GM04504 (cell line): ENCODE measurements at places on chromosomes 5 and 9.
A peak's percentile ranks its signal among the peaks of the same experiment; 100 is the strongest.

DNA sequence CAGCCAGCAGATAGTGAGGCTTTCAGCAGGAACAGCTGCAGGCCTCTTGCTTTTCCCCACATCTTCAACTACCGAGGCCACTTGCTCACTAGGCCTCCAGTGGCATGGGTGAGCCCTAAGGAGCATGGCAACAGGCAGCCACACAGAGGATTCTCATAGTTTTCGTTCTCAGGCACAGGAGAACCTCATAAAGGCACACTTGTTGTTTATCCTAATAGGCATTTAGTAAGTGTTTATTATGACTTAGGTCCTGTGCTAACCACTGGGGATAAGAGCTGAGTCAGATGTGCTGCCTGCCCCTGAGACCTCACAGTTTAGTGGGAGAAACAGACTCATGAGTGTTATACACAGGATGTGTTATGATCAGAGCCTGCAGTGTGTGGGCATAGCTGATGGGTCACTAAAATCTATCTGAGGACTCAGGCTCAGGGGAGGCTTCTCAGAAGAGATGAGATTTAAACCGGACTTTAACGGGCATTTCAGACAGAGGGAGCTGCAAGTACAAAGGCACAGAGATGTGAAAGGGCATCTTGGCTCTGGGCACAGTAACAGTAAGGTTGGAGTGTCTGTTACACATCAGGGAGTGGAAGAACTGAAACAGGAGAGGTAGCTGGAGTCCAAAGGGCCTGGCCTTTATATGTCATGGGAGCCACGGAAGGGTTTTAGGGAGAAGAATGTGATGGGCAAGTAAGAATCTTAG is 21.0 kb upstream of the HEMGN start:
- no peak for DNase-seq

GRCh38 chr9:37987467-37987981 is 81.5 kb downstream of the SHB start:
- DNase-seq, result no peak

DNA sequence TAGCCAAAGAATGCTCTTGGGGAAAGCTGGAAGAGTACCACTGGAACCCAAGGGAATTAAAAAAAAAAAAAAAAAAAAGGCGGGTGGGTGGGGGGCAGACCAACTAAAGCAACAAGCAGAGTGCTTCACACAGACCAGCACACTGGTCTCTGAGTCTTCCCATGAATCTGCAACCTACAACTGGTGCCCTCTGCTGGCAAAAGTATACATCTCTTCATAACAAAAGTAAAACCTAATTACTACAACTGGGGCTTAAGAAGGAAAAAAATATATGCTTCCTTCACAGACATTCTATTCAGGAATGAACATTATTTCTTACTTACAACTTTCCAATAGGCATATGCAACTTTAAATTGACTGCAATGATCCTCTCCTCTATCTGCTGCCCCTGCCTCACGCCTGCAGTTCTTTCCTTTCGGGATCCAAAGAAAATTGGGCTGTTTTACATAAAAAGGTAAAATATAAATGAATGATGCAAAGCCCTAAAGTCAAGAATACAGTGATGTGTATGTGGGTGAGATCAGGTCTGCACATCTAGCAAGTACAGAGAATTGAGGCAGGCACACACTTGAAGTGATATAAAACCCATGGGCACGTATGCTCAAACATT is 7.2 kb upstream of the KLHL3 start:
- DNase-seq, result no peak

DNA sequence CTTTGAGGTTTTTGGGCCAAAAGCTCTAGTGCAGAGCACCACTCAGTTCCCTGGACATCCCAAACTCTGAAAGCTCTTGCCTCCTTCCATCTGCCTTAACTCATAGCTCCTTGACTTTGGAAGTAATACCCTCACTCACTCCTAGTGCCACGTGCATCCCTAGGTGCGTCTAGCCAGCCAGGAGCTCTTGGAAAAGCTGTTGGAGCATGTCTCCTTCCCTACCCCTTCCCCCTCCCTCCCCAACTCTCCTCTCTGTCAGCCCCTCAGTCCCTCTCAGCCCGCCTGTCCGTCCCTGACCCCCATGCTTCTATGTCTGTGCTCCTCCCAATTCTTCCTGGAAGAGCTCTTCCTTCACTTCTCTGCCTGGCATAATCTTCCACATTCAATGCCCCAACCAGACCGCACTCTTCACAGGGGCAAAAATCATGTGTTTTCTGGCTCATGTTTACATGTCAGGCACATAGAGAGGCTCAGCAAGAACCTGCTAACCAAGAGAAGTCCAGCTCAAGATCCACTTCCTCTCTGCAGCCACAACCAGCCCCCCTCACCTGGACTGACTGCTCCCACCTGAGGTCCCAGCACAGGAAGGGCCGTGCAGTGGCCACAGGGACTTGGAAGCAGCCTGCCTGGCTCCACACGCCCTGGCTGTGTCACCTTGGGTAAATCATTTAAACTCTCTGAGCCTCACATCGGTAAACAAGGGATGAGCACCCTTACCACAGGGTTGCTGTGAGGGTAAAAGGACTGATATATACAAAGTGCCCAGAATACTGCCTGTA is 58.4 kb downstream of the WHRN start:
- no peak for DNase-seq

DNA sequence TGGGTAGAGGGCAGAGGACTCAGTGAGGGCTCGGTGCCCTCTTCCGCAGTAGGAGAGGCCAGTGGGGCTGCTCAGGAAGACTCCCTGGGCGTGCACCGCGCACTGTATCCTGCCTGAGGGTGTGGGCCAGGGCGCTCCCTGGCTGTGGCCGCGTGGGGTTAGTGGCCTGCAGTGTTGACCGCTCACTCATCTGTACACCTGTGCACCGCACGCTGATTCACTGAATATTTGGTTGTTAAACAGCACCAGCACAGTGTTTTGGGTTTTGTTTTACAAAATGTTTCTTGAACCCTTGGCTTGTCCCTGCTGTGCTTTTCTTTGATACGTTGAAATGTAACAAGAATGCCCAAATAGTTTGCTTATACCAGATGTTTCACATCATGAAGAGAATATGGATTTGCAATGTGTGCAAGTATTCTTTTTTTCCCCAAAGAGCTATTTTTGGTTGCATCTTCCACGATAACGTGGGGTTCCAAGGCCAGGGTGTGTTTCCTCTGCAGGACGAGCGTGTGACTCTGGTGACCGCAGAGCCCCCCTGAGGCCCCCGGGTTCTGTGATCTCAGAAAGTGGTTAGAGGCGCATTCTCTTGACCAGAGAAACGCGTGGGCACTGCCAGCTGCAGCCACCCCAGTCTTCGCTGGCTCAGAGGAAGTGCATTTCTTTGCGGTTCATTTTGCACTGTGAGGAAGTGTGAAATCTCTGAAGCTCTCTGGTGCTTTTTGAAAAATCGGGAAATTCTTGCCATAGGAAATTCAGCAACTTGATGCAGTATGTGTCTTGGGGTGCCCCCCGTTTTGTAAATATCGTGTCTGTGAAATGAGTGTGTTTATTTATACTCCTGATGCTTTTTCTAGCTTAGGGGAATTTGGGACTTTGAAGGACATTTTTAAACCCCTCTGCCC is 46.9 kb downstream of the AHRR start:
- peak; percentile 75 for DNase-seq

- no peak for DNase-seq
Observed at GRCh38 chr9:95135756-95136155, 181.8 kb downstream of the FANCC start.

- DNase-seq, result peak; percentile 55
Observed at GRCh38 chr5:31993165-31993961, 180.8 kb downstream of the GOLPH3 start.

DNA sequence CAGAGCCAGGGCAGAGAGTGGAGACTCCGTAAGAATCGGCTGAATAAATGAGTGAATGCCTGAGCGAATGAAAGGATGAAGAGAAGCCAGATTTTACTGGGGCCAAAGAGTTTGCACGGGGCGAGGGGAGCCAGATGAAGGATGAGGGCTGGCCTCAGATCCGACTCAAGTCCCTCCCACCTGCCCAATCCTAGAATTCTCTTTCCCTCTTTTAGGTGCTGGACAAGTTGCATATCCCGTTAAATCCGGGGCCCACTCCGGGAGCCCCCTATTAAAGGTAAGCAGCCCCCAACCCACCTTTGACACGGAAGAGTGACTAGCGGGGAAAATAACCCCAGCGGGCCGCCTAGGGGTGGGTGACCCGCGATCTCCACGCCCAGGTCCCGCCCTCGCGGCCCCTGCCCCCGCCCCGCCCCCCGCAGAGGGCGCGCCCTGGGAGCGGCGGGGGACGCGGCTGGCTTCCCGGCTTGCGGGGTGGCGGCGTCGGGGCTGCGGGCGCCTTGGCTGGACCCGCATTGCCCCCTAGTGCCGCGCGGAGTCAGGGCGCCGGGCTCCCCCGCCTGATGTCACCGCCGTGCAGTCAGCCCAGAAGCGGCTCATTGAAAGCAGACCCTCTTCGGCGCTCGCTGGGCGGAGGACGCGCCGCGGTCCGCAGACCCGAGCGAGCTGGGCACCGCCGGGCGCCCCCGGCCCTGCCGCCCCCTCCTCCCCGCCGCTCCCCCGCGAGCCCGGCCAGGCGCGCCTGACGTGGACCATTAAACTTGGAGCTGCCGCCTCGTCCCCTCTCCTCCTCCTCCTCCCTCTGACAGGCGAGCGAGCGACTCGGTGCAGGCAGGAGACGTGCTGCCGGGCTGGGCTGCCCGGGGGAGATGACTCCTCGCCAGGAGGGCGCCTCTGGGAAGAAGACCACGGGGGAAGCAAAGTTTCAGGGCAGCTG is at the start of gene ADRA1B:
Gene ADRA1B, plus strand, starts transcription at position 579 of the 937 bp plus-strand sequence. CDS start 424 bp downstream, outside the sequence.
- peak; percentile 24 for DNase-seq

DNA sequence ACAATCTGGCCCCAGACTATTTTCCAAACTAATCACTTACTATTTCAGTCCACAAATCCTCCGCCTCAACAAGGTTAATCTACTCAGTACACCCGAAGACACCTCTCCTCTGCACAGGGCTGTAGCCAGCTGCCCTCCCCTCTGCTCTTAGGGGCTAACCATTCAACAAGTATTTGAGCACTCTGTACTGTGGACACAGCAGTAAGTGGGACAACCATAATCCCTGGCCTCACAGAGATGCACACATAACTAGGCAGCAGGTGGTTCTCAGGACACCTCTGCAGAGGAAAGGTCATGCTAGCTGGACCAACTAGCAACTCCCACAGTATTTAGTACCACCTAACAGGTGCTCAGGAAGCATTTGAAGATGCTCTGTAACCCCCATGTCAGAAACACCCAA is 5.5 kb downstream of the CAMSAP1 start:
- no peak for DNase-seq

GRCh38 chr5:119439140-119439631 is 13.1 kb upstream of the HSD17B4 start:
- DNase-seq, result no peak

DNA sequence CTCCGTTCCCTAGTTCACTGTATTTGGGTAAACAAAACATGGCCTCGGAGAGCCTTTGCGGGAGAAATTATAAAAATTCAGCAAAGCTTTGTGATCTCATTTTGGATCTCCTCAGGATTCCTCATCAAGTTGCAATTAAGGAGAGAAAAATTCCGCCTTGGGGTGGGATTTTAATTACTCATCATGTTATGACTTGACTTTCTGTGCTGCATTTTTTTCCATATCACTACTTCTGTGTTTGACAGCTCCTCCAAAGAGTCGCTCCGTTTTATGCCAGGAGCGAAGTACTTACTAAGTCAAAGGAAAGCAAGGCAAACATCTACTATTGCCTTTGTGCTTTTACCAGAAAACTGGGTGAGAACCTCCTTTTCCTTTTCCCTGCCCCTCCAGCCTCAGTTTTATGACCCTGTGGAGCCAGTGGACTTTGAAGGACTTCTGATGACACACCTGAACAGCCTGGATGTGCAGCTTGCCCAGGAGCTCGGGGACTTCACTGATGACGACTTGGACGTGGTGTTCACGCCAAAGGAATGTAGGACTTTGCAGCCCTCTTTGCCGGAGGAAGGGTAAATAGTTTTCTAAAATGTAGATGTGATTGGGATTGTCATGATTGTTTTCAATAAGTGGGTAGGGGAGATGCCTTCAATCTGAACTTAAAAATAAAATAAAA is 71.5 kb downstream of the DOCK8 start:
- no peak for DNase-seq

- DNase-seq, result peak; percentile 50
Observed at GRCh38 chr5:14039576-14039975, 95.1 kb upstream of the DNAH5 start.

GRCh38 chr5:134545070-134545868 is 19.8 kb downstream of the JADE2 start:
- DNase-seq, result no peak

- DNase-seq, result peak; percentile 3
Observed at GRCh38 chr5:93736284-93736683, 5.1 kb downstream of the POU5F2 start.

GRCh38 chr9:133494636-133495326 is 15.9 kb upstream of the SLC2A6 start:
- DNase-seq, result no peak

DNA sequence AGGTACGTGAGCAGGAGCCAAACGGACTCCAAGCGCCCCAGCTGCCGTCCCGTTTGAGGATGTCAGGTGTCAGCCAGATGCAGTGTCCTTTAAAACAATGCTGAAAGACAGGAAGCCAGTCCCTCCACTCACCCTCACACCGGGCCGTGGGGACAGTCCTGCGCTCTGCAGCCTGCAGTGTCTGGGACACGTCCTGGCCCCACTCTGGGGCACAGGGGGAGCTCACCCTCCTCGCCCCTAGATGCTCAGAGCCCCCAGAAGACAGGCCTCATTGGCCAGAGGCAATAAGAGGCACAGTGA is 79.7 kb downstream of the ZNF354C start:
- DNase-seq, result no peak
